Thyroid gland (tissue), 4 donors: ENCODE measurements at places on chromosomes 7 and 10. TPM values are rescaled to one million over a fixed set of nuclear protein-coding genes. Genes with fewer than 3 reads are reported as not detected.

PLXNA4 gene
- total RNA-seq, result 1.5 TPM

DNA sequence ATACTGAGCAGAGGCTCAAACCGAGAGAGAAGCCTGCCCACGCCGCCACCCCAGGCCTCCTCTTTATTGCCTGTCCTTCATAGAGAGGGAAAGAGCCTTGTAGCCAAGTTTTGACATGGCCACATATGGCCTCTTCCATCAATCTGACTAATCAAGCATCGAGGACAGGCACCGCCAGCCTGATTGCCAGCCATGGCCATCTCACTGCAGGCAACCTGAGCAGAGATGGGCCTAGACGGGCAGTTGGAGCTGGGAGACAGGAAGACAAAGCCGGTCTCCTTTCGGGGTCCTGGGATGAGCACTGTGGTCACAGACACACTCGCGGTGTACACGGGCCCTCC lies 67.2 kb downstream of the EBF3 start:
- DNase-seq, result no peak

FXYD4 gene
- total RNA-seq, result not detected

DNA sequence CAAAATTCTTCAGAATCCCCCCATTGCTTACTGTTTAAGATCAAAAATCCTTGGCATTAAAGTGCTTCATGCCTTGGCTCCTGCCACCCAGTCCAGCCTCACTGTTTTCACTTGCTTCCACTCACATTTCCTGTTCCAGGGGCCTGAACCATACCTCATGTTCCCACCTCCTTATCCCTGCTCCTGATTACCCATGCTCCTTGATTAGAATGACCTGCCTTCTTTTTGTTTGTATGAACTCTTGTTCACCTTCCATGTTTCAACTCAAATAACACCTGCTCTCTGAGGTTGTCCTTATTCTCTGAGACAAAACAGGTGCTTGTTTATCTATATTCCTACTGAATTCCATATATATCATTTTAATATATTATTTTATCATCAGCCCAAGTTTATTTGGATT lies 77.1 kb upstream of the VSTM2A start:
- no peak for DNase-seq

DNA sequence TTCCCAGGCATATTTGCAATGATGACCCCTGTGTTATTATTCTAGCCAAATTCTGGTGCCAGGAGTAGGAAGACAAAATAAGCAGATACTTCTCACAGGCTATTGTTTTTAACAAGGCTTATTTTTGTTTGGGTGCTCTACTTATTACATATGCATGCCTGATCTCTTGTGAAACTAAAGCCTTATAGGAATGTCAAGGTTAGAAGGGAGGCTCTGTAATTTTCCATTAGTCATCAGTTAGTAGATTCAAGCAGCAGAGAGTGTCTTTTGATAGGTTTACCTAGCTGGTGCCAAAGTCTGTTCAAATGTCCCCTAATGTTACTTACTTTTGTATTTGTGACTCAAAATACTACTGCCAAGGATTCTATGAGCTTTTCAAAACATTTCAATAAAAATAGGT lies 11.7 kb upstream of the TMEM106B start:
- no peak for DNase-seq
